ENCODE measurements at places on chromosomes 4 and X.
A peak's percentile ranks its signal among the peaks of the same experiment; 100 is the strongest.

GRCh38 chrX:41377624-41378023 is 43.7 kb downstream of the DDX3X start:
- no peak for DNase-seq

DNA sequence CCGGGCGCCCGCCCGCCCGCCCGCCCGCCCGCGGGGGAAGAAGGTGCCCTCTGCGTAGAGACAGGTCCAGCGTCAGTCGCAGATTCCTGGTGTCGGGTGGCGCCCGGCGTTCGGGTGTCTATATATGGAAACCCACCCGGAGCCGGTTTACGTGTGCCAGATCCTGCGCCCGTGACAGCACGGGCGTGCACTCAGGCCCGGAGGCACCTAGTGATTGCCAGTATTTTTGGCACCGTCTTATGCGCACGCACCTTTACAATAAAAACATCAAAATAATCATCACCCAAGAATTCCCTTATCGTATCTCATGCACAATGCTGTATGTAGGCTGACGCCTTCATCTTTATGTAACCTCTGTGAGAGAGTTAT is 519 bp downstream of the SLC25A4 start:
- peak; percentile 20 for DNase-seq

GRCh38 chr4:159383562-159383931 is 280.7 kb downstream of the RAPGEF2 start:
- no peak for DNase-seq

GRCh38 chrX:106401965-106402559 is 209.7 kb upstream of the RADX start:
- DNase-seq: no peak

- no peak for DNase-seq
Measured at GRCh38 chr4:64682946-64683345, 273.7 kb upstream of the TECRL start.

GRCh38 chr4:128558896-128559679 is 250.4 kb upstream of the JADE1 start:
- no peak for DNase-seq

GRCh38 chr4:176833400-176834175 is 40.9 kb upstream of the VEGFC start:
- DNase-seq: no peak
